ENCODE measurements at places on chromosomes 5 and 9.

DNA sequence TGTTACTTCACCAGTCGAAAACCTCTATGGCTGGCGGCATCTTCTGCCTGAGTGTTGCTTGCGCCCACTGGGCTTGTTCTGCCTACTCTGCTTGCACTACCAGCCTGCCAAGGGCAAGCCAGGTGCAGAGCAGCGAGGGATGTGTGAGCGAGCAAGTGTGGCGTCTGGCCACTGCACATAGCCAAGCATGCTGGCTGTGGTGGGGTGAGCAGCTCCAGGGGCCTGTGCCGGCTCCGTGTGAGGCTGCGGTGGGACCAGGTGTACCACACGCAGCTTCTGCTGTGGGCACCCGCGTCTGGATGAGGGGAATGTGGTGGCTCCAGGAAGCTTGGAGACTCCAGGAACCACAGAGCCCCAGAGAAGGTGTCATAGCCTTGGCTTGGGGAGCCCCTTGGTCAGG is 51.4 kb downstream of the GTF3C4 start:
- no peak for DNase-seq

DNA sequence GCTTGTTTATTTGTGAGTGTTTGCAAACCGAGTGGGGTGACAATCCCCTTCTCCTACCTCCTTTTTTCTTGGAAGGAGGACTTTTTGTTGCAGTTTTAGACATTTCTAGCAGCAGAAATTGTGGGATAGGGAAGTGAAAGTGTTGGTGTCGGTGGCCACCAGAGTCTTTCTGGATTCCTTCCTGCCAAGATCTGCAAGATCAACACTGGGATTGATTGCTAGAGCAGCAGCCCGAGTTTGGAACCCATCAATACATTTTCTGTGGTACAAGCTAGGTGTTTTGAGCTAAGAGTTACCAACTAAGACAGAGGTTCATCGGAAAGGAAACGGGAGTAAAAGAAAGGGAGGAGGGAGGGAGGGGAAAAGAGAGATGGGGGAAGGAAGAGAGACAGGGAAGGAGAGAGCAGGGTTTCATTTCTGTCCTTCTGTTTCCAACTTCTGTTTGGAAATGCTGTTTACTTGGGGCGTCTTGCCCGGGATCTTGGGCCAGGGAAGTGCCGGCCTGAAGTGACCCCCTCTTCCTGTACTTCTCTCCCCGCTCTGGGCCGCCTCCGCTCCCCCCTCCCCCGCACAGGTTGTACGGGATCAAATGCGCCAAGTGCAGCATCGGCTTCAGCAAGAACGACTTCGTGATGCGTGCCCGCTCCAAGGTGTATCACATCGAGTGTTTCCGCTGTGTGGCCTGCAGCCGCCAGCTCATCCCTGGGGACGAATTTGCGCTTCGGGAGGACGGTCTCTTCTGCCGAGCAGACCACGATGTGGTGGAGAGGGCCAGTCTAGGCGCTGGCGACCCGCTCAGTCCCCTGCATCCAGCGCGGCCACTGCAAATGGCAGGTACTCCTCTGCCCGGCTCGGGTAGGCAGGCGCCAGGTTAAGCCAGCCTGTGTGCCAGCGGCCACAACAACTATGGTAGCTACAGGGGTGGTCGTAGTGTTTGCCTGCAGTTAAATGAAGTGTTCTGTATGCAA is 4.0 kb downstream of the ISL1 start:
- DNase-seq: no peak

GRCh38 chr5:172098883-172099282 is 89.1 kb downstream of the STK10 start:
- no peak for DNase-seq

GRCh38 chr5:82408033-82408432 is 129.9 kb upstream of the RPS23 start:
- no peak for DNase-seq

DNA sequence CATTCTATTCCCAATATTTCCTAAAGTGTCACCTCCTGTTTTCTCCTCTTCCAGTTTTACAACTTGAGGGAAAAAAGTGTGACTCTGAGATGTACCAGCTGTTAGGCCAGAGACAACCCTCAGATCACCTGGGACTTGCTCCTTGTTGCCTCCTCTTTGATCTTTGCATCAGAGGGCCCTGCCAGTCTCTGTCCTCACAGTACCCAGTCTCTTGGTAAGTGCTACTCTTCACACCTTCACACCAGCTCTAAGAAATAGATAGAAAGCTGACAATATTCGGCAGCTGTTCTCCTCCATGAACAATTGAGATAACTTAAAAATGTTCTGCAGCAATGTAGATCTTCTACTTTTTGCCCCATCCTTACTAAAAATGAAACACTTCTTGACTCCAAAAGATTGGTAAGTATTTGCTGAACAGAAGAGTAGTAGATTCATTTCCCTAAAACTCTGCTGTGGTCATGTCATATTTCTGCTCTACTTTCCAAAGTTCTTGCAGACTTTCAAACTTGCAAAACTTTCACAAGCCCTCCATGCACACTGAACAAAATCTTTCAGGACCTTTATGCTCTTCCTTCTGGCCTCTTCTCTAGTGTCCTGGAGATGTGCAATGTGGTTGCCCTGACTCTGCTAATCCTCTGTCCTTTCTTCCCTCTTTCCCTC is 188.6 kb downstream of the SNX18 start:
- no peak for DNase-seq

DNA sequence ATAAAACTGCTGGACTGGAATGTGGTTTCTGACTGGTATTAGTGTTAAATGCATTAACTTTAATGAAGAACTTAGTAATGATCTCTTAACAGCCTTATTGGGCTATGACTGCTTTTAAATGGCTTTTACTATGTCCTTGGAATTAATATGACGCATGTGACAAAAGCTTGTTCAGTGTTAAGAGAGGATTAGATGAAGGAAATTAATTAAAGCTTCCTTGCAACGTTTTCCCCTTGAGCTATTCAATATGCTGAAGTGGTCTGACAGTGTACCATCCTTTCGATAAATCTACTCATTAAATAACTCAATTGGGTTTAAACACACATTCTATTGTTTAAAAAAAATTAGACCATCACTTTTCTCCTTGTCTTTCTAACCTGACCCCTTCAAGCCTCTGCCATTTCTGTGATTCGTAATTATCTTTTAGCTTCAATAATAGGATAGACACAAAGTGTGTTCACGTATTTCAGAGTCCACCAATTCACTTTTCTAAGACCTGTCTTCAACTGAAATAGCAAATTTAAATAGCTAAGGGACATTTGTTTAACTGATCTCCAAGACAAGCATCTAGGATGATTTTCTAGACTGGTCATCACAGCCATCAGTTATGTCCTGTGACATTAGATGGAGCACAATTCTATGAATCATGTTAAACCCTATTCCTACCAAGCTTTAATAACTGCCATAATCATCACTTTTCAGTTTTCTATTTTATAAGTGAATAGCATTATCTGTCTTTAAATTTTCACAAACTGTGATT is 1258.0 kb upstream of the CDH9 start:
- no peak for DNase-seq
